ENCODE measurements at places on chromosomes 11 and 22.

DNA sequence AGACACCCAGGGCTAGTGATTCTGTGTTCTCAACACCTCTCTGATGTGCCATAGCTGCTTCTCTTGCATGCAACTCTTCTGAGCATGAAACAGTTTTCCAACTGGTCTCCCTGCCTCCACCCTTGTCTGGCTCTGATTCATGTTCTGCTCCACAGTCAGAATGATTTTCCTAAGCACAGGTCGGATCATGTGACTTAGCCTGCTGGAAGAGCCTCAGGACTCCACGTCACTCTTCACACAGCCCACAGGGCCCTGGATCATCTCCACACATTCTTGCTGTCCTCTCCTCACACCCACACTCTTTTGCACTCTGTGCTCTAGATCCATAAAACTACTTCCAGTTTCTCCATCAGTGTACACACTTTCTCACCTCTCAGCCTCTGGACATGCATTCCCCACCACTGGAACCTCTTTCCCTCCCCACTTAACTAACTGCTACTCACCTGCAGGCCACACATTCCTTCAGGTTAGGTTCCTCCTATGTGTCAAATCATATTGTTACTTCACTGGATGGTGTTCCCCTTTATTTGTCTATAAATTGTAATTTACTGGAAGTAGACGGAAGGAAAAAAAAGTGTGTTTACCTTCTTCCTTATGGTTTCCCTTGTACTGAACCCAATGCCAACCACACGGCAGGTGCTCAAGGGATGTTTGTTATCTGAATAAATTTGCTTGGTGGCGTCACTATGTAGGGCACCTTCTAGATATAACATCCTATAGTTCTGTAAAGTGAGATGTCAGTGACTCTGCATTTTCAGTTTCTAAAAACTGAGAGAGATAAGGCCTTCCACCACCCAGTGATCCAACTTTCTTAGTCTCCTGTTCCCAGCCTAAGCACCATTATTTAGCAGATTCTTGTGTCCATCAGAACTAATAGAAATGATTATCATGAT is 133.7 kb downstream of the ETS1 start:
- DNase-seq: no peak

- no peak for DNase-seq
These were observed 111.0 kb downstream of the MN1 start for GRCh38 chr22:27690599-27690998.

DNA sequence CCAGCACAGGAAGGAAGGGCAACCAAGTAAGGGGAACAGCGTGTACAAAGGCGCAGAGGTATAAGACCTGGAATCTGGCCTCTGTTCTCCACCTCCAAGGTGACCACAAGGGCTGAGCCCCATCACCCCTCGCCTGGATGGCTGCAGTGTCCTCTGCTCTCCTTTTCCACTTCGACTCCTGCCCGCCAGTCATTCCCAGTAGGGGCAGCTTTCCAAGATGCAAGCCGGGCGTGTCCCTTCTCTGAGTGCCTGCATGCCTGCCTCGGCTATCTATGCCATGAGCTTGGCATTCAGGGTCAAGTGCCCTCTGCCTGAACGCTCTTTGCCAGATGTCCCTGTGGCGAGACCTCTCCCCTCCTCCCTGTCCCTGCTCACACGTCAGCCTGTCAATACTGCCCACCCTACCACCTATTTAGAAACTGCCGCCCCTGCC is 17.0 kb downstream of the FADS3 start:
- no peak for DNase-seq

- DNase-seq: peak; percentile 24
These were observed 7.1 kb downstream of the SLC1A2 start for GRCh38 chr11:35412285-35412684.

DNA sequence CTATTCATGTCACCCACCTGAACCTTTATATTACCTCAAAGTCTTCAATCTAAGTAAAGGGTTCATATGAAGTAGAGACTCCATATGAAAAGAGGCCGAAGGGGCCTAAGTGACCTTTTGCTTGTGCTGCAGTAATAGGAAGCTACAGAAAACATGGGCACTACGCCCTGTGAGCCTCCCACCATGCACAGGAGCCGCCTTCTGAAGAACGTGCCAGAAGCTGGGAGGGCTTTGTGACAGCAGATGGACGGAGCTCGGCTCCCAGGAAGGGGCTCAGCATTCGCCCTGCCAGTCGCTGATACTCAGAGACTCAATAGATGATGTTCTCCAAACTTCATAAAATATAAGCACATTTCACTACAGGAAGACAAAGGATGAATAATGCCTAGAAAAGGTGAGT is 21.2 kb downstream of the DEAF1 start:
- DNase-seq: no peak

- no peak for DNase-seq
These were observed 18.8 kb upstream of the RTL6 start for GRCh38 chr22:44516841-44517240.
